ENCODE measurements at places on chromosomes 16 and 17. TPM values are rescaled to one million over a fixed set of nuclear protein-coding genes. Genes with fewer than 3 reads are reported as not detected.

Gene TBC1D3
- total RNA-seq: not detected

Gene LPCAT2
- 30.2 TPM for total RNA-seq

Gene MMP28
- 0.60 TPM for total RNA-seq

Gene KRT17
- total RNA-seq: 4.3 TPM

Gene NPTX1
- 10.1 TPM for total RNA-seq

Gene CDYL2
- total RNA-seq: 3.2 TPM

Gene SCN4A
- not detected for total RNA-seq

Gene UTS2R
- not detected for total RNA-seq

Gene HOXB9
- not detected for total RNA-seq

Gene KRT24
- not detected for total RNA-seq
